ENCODE measurements at places on chromosomes 5 and 9. TPM values are rescaled to one million over a fixed set of nuclear protein-coding genes. Genes with fewer than 3 reads are reported as not detected.

The PCDHB2 gene
- 3.5 TPM for total RNA-seq

The BAAT gene
- total RNA-seq: under 0.01 TPM

The HRCT1 gene
- 0.56 TPM for total RNA-seq

The FAM221B gene
- not detected for total RNA-seq

The TAF1L gene
- total RNA-seq: under 0.01 TPM

The SLC45A2 gene
- total RNA-seq: not detected

The STK10 gene
- total RNA-seq: 37.5 TPM

The SPINK13 gene
- not detected for total RNA-seq

The MARVELD2 gene
- 1.7 TPM for total RNA-seq

The CBY3 gene
- total RNA-seq: 0.18 TPM

The PRELID2 gene
- total RNA-seq: 27.3 TPM

The NXNL2 gene
- total RNA-seq: not detected

The PCDHGA1 gene
- 0.36 TPM for total RNA-seq

The PCDHA9 gene
- total RNA-seq: 0.09 TPM

The SPINK14 gene
- total RNA-seq: not detected

The CDC25C gene
- total RNA-seq: 6.6 TPM

The LIFR gene
- 25.8 TPM for total RNA-seq

The MACROH2A1 gene
- 164 TPM for total RNA-seq

The NOXA1 gene
- 0.18 TPM for total RNA-seq

The RNF183 gene
- total RNA-seq: not detected

The RORB gene
- under 0.01 TPM for total RNA-seq

The ARAP3 gene
- total RNA-seq: 35.6 TPM

The GADD45G gene
- total RNA-seq: 0.47 TPM

The CCL21 gene
- total RNA-seq: not detected

The PCDHAC1 gene
- 0.19 TPM for total RNA-seq

The PTRH1 gene
- 49.9 TPM for total RNA-seq

The ZNF618 gene
- 9.7 TPM for total RNA-seq

The PCDHB14 gene
- 1.6 TPM for total RNA-seq

The IL12B gene
- not detected for total RNA-seq

The RIOK2 gene
- total RNA-seq: 26.6 TPM

The IFNA13 gene
- not detected for total RNA-seq

The TMEM252 gene
- not detected for total RNA-seq

The OR1L1 gene
- total RNA-seq: not detected

The DMRT3 gene
- total RNA-seq: not detected

The ST8SIA4 gene
- 8.0 TPM for total RNA-seq

The ENHO gene
- total RNA-seq: not detected

The CRHBP gene
- total RNA-seq: under 0.01 TPM

The GRXCR2 gene
- not detected for total RNA-seq

The UBE2QL1 gene
- total RNA-seq: 0.09 TPM

The TLR4 gene
- total RNA-seq: 43.6 TPM
